Effector memory CD8-positive, alpha-beta T cell (primary cell): ENCODE measurements at places on chromosomes 7 and 10.

GRCh38 chr7:11570922-11571550 lies 261.0 kb downstream of the THSD7A start:
- DNase-seq, result no peak

GRCh38 chr7:93551063-93551895 lies 23.2 kb downstream of the CALCR start:
- no peak for DNase-seq

GRCh38 chr7:135330088-135330487 lies 96.5 kb downstream of the STRA8 start:
- DNase-seq, result no peak

- DNase-seq, result no peak
These were observed 18.1 kb downstream of the KCNH2 start for GRCh38 chr7:150959739-150960734.

DNA sequence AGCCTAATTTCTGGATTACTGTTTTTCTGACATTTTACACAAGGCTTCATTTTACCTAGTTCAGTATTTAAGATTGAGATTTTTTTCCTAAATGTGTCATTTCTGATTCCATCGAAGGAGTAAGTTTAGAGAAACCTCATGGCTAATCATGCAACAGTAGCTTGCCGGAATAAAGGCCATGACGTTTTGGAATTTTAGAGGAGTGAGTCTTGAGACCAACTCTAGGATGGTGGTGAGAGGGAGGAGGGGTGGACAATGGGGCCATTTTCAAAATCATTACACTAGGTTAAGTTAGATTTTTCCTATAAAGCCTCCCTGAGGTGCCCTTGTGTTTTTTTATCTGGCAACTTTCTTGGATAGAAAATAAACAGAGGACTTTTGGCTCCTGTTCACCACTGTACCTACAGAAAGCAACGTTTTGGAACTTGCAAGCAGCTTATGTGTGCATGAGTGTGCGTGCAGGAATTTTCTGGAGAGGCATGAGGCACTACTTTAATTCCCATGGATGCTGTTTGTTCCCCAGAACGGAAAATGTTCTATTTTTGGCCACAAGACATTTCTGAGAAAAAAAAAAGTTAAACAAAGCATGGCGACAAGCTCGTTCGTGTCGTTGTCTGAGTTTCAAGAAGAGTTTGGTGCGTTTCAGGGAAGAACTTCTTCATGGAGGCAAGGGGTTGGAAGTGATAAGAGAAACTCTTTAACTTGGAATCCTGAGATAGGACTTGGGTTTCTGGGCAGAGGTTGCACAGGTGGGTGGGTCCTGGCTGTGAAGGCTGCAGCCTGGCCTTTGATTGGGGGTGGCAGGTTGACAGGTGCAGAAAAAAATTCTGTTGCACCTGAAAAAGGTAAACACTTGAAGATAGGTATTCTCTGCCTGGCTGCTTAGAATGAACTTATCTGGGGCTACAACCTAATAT lies 178.1 kb downstream of the PTEN start:
- DNase-seq, result no peak

GRCh38 chr7:98166668-98166970 lies 44.6 kb upstream of the BHLHA15 start:
- no peak for DNase-seq

GRCh38 chr10:72239409-72239808 lies 23.3 kb upstream of the ASCC1 start:
- no peak for DNase-seq

DNA sequence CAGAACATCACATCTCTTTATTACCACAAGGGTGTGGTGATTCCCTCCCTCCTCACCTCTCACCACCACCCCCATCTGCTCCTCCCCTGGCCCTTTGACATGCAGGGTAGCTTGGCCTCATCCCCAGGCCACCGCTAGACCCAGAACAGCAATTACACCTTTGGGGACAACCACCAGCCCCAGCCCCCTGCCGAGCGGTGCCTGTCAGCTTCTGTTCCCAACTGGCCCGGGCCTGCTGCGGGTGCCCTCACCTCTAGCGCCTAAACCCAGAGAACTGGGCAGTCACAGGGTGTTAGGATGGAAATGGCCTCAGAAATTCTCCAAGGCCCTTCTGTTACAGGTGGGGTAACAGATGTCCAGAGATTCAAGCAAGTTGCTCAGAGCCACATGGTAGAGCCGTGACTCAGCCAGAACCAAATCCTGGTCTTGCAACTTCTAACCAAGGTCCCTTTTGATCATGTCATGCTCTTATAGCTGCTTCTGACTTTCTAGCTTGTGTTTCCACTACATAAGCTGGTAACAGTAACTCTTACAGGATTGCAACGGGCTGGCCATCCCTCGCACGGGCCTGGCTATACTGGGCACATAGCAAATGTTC lies 78.0 kb downstream of the PRKAG2 start:
- no peak for DNase-seq

- DNase-seq, result no peak
These were observed 239.7 kb downstream of the SORCS3 start for GRCh38 chr10:104880624-104881398.

- peak; percentile 45 for DNase-seq
These were observed 945 bp downstream of the ADD3 start for GRCh38 chr10:110008518-110009339.

GRCh38 chr7:94512735-94513564 lies 3.3 kb downstream of the CASD1 start:
- DNase-seq, result no peak

- DNase-seq, result no peak
These were observed 29.1 kb downstream of the EPC1 start for GRCh38 chr10:32317795-32318357.

GRCh38 chr7:41842956-41843355 lies 140.1 kb upstream of the INHBA start:
- DNase-seq, result no peak

DNA sequence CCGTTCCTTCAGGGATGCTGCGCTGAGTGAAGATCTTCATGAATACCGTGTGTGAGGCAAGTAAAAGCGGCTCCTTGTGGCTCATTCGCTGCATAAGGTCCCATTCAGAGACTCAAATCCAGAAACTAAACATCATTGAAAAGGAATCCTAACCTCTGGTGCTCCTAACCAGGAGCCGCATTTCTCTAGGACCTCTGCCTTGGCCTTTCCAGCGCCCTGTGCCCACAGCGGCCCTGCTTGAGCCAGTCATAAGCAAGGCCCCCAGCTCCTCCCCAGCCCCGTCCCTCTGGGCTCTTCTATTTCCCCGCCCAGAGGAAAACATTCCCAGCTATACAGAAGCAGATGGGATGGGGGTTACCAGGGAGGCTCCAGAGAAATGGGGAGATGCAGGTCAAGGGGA lies 42.6 kb upstream of the INSIG1 start:
- DNase-seq, result no peak

GRCh38 chr7:11078247-11078834 lies 104.7 kb downstream of the PHF14 start:
- DNase-seq, result no peak

DNA sequence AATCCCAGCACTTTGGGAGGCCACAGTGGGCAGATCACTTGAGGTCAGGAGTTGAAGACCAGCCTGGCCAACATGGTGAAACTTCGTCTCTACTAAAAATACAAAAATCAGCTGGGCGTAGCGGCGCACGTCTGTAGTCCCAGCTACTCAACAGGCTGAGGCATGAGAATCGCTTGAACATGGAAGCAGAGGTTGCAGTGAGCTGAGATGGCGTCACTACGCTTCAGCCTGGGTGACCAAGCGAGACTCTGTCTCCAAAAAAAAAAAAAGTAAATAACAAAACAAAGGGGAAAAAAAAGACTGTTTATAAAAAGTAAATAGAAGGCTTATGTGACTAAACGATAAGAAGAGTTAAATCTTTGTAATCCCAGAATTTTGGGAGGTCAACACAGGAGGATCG lies 15.0 kb upstream of the DNMBP start:
- no peak for DNase-seq

DNA sequence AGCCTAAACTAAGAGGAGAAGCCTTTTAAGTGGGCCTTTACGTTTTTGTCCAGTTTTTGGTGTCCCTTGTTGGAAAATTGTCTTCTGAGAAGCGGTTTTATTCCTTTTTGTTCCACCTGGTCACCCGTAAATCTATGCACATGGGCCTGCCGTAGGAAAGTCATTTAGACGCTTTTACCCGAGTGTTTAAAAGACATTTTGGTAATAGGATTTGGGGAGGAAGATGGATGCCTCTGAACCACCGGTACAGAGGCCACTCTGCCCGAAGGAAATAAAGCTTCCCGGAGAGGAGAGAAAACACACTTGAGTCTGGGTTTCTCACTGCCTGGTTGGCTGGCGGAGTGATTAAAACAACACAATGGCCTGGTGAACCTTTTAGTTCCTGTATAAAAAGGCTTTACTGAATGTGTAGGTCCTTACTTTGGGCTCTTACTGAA lies 760 bp downstream of the THNSL1 start:
- DNase-seq, result no peak

GRCh38 chr10:127548022-127548421 lies 1.1 kb upstream of the NPS start:
- DNase-seq, result no peak

DNA sequence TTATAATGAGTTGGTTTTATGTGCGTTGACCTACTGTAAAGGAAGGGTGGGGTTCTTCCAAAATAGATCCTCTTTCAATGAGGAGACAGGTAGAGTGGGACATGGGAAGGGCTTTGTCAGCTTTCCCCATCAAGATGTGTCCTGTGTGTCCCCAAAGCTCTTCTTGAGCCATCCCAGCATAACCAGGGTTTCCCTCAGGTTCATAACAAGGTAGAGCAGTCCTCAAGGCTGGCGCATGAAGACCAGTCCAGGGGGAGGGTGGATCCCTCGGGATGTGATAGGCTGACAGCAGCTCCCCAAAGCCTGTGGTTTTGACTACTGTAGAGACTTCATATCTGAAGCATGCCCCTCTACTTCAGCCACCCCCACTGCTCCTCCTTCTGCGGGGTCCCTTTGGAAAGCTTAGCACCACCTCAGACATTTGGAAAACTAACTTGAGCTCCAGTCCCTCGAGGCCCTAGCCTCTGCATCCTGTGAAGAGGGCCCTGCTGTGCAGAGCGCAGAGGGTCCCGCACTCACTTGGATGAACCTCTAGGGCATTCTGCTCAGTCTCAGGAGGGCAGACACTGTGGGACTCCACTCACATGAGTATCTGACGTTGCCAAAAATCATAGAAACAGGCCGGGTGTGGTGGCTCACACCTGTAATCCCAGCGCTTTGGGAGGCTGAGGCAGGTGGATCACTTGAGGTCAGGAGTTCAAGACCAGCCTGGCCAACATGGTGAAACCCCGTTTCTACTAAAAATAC lies 1.1 kb upstream of the GIMAP8 start:
- DNase-seq, result no peak

- no peak for DNase-seq
These were observed 27.9 kb upstream of the ITGA8 start for GRCh38 chr10:15747632-15748031.

DNA sequence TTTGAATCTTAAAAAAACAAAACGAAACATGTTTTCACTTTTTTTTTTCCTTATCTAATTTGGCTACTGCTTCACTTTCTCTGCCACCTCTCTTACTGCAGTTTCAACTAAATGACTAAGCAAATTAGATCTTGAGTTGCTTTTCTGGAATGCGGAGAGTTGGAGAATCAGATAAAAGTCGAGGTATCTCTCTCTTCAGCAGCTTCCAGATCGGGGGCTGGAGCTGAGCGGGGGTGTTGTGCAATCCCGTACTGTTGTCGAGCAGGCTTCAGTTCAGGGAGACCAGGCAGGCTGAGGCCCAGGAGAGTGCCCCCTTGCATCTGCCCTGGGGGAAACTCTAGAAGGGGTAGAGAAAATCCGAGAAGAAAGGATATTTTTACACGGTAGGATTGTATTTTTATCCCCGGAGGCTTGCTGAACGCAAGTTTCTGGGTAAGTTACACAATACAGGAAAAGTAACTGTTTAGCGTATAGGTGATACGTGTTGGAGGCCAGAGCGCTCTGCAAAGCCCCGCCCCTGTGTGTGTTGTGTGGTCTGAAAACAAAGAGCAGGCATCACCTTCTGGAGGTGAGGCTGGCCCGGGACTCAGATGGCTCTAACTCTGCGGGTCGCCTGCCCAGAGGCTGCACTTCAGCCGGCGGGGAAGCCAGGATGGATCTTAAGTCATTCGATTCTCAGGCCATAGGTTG lies 116.6 kb downstream of the KLF6 start:
- peak; percentile 63 for DNase-seq

GRCh38 chr10:132877473-132877872 lies 64.9 kb downstream of the CFAP46 start:
- DNase-seq, result no peak
